ENCODE measurements at places on chromosomes 7 and 10.

DNA sequence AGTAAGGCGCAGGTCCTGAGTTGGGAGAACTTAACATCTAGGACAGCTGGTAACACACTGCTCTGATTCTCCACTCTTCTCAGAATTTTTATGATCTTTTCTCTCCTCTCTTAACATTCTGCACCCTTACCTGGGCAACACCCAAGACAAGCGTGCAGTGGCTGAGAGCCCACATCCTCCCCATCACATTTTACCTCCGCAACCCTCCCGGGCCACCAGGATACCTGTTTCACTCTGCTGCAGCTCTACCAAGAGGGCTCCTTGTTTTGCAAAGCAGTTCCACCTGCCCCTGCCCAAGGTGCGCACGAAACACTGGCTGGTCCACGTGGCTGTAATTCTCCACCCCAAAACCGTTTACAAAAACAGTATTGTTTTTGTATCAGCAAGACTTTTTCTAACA, 81.5 kb downstream of the ITIH5 start:
- no peak for DNase-seq

- no peak for DNase-seq
These were observed 176.1 kb downstream of the CHN2 start for GRCh38 chr7:29370531-29371314.

- no peak for DNase-seq
These were observed 9.7 kb downstream of the ABCA13 start for GRCh38 chr7:48180981-48181380.

DNA sequence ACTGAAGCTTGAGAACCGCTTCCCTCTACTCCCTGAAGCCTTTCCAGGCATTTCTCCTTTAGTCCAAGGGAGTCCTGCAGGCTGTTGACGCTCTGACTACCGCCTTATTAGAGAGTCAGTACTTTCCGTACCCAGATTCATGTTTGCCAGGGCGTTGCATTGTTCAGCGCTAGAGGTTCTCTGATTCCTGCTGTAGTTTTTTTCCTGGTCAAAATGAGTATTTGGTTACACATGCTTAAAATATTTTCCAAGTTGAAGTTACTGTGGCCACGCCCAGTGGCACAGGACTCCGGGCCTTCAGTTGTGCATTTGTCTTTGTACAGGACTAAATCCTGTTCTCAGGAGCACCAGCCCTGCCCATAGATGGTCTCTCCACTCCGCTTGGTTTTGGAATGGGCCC, 7.9 kb downstream of the MTURN start:
- DNase-seq, result no peak

GRCh38 chr7:25084821-25085220, 40.2 kb downstream of the CYCS start:
- DNase-seq, result no peak

GRCh38 chr10:113304726-113305125, 248.1 kb upstream of the HABP2 start:
- DNase-seq, result no peak

DNA sequence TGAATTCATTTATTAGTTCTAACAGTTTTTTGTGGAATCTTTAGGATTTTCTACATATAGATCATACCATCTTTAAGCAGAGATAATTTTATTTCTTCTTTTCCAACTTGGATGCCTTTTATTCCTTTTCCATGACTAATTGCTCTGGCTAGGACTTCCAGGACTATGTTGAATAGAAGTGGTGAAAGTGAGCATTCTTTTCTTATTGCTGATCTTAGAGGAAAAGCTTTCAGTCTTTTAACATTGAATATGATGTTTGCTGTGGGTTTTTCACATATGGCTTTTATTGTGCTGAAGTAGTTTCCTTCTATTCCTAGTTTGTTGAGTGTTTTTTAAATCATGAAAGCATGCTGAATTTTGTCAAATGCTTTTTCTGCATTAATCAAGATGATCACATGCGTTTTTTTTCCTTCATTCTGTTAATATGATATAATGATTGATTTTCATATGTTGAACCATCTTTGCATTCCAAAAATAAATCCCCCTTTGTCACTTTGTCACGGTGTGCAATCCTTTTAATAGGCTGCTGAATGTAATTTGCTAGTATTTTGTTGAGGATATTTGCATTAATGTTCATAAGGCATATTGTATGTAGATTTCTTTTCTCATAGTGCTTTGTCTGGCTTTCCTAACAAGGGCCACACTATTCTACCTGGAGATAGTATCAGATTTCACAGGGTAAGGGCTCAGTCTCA, 92.9 kb downstream of the ZNF467 start:
- no peak for DNase-seq

DNA sequence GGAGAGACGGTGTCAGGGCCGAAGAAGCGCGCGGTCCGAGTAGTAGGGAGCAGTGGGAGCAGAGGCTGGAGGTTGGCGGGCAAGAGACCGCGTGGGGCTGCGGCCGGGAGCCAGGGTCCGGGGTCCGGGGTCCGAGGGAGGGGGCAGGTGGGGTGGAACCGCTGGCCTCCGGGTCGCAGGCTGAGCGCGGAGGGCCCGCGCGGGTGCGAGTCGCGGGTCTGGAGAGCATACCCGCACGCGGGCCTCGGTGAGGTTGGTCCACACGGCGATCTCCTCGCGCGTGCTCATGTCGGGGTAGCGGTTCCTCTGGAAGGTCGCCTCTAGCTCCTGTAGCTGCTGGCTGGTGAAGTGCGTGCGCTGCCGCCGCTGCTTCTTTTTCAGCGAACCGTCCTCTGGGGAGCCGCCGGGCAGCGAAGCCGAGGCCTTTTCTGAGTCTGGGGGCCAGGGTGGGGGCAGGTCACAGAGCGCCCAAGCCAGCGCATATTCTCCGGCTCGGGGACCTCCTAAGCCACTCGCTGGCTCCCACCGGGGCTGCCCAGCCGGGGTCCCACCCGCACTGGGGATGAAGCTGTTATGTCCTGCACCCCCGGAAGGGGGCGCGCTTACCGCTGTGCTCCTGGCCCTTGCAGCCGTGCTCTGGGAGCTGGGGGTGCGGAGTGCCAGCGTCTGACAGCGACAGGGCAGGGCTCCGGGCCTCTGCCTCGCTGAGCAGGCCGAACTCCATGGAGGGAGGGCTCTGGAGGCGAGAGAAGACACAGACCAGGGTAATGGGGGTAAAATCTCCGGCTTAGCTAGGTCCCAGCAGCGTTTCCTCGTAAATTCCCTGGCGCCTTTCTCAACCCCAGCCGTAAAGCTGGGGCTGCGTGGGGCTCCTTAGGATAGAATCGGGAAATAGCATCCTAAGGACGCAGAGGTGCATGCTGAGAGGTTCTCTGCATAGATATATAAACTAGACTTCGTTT, 5.5 kb downstream of the ELOVL3 start:
- peak; percentile 60 for DNase-seq

- DNase-seq, result no peak
These were observed 6.3 kb downstream of the TRPV5 start for GRCh38 chr7:142927085-142927745.

DNA sequence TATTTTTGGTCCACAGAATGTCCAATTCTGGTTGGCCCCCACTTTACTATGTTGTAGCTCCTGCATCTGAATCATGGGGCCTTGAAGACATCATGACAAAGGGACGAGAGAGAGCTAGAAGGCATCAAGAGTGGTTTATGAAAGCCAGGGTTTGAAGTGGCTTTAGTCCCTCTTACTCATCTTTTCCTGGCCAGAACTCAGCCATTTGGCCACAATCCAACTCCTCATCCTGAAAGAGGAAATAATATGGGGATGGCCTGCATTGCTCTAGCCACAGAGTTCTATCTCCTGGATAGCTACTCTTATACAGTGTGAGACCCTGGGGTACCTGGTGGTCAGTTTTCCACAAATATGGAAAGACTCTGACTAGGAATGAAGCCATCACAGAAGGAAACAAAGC, 418.9 kb downstream of the XPNPEP1 start:
- DNase-seq, result no peak

GRCh38 chr7:87600130-87601124, at the start of gene ABCB1:
TSS of gene ABCB1 (minus strand) at chr7:87600884. CDS start at chr7:87600184, 700 bp downstream.
- peak; percentile 35 for DNase-seq

DNA sequence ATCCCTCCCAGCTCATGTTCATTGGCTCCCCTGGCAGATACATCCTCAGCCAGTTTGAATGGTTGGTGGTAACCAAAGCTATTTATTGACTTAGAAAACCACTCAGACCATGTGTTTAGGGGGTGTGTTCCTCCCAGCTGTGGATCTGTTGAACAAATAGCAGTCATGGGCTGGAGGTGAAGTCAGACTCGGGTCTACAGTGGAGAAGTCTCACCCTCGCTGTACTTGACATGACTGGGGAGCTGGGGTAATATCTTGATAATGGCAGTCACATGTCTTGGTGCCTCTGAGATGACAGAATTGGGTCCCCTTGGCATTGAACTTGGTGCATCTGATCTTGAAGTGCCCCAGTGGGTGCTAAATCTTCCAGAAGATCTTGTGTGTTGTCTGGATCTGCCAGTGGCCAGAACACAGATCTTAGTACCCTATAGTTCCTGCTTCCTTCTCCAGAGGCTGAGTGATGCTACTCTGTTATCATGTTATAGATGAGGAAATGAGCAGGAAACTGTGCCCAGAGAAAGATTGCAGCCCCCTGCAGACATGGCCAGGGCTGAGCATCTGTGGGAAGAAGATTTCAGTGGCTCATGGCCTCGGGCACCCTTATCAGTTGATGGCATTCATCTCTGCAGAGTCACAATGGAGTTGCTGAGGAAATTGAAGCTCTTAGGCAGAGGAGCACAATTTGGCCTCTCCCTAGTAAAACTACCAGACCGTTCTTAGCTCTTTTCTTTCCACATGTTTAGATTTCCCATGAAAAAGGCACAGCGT, 50.4 kb downstream of the ADRA2A start:
- no peak for DNase-seq

DNA sequence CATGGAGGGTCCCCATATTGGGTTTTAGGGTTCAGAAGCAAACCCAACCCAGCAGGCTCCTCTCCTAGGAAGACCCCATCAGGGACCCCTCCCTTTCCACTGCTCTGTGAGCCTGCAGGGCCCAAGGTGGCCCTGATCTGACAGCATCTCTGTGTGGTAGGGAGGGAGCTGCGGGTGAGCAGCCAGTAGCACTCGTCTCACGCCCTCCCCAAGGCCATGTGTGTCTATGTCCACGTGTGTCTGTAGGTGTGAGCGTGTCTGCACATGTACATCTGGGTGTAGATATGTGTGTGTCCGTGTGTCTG, 103.5 kb upstream of the FAM20C start:
- DNase-seq, result no peak

DNA sequence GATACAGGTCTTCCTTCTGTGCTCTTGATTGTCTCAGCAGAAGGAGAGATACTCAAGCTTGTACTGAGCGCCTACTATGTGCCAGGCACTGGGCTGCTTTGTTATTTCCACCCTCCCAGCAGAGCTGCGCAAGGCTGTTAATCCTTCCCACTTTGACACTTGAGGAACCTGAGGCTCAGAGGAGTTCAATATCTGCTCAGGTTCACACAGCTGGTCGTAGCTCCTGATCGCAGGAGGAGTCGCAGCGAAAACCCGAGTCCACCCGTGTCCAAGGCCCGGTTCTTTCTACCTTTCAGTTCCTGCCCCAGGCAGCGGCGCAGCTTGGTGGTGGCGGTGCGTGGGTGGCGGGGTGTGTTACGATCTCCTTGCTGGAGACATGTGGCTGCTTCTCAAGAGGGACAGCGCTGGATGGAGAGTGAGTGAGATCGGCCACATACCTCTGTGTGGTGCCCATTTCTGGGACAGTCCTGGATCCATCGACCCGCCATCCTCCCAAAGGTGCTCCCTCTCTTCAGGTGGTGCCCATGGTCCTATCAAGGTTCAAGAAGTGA, 26.5 kb upstream of the SAMD8 start:
- DNase-seq, result no peak

DNA sequence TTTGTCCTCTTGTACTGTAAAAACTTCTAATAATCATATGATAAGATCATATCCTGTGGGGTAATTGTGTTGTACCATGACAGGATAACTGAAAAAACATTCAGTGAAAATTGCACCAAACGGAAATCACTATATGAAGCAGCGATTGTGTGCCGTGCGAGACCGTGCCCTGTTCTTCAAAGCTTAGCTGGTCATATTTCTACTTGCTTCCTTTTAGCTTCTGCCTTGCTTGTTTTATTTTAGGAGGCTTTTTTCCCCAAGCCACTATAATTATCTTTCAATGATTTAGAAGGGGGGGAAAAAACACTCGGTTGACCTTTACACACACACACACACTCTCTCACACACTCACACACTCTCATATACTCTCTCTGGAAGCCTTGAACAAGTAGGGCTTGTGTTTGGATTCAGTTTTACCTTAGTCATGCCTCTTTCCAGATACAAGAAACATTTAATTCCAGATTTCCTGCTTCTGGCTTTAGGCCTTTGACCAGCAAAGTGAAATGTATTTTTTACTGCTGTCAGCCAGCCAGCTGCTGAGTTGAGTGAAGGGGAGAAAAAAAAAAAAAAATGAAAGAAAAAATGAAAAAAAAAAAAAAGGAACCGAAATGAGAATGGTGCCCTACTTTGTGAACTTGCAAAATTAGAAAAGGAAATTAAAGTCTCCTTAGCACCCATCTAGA, 181.4 kb downstream of the ARID5B start:
- DNase-seq, result peak; percentile 61

GRCh38 chr7:79786187-79786586, 332.7 kb upstream of the MAGI2 start:
- DNase-seq, result no peak

DNA sequence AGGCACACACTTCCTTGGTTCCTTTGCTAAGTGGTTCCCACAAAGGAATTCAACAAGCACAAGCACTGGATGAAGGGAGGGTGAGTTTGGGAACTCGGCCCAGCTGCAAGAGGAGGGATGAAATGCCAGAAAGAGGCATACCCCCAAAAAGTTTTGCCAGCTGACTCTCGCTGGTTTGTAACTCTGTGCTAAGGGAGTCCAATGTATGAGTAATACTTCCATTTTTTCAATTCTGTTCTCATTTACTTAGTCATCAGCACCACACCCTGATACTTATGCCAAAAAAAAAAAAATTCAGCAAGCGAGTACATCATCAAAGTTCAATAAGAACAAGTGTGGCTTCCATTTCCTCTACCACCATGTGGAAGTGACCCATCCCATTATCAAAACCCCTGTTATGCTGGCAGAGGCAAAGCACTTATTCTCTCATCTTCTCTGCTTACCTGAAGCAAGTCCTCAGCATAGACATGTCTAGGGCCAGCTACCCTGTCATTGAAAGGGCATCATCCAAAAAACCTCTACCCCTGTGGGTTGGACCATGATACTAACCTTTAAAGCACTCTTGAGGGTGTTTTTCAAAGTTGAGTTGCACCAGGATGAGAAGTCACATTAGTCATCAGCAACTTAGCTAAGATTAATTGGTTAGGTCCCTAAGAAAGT, 6.9 kb upstream of the HYCC1 start:
- peak; percentile 38 for DNase-seq

DNA sequence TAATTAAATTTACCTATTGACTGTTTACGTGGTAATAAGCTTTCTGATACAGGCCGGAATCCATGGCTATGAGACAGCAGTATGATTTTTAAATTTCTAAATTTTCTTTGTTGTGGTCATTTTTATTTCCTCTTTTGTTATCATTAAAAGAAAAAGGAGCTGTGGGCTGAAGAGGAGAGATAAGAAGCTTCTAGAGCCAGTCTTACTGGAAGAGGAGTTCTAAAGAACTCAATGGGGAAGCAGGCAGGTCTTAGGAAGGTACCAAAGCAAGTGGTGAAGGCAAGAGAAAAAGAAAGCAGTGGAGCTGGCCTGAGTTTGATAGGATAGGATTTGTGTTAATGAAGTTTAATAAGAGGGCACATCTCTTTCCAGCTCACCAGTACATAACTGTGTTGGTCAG, 1187.8 kb downstream of the CNTNAP2 start:
- no peak for DNase-seq
